ENCODE measurements at places on chromosomes 6 and 20.

- DNase-seq, result no peak
Observed at GRCh38 chr20:9483131-9483530, 31.3 kb upstream of the LAMP5 start.

- DNase-seq, result no peak
Observed at GRCh38 chr6:139588076-139588639, 213.7 kb upstream of the CITED2 start.

- DNase-seq, result no peak
Observed at GRCh38 chr6:52547647-52548352, 29.1 kb downstream of the TRAM2 start.

DNA sequence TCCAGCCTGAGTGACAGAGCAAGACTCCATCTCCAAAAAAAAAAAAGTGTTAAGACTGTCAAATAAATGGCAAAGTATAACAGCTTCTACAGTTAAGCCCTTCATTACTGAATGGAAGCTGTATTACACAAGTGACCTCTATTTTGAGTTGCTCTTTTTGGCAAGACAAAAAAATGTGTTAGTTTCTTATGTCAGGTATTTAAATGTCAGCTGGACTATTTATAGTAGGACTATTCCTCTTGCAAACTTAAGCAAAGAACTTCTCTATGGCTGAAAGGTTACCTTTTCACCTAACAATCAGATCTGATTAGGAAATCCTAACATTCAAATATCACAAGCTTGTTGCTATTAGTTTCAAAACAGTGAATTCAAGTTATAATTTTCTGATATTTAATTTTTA lies 12.4 kb downstream of the UBE2V1 start:
- DNase-seq, result no peak

DNA sequence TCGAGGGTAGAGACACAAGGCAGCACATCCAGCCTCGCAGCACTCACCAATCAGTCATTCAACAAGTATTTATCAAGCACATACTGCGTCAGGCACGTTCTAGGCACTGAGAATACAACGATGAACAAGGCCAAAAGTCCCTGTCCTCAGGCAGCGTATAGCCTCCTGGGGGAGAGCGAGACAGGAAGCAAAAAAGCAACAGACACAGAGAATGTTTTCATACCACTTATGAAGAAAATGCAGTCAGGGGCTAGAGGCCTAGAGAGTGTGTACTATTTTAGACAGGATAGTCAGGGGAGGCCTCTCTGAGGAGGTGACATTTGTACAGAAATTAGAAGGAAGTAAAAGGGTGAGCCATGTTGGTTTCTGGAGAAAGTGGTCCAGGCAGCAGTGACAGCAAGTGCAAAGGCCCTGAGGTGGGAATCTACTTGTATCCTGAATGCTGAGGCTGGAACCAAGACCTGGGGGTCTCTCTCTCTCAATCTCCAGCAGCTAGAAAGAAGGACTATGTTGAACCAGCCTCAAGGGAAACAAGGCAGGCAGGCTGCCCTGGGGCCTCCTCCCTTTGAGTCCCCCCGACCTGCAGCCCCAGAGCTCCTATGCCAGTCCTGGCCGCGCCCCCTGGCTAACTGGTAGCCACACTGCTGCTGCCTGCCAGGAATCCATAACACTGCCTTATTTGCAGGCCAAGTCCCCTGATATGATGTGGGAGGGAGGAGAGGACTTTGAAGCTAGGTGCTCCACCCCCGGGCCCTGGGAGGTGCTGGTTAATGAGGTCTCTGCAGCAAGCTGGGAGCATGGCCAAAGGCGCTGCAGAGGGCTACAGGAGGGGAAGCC lies 151.2 kb downstream of the GRM4 start:
- no peak for DNase-seq

DNA sequence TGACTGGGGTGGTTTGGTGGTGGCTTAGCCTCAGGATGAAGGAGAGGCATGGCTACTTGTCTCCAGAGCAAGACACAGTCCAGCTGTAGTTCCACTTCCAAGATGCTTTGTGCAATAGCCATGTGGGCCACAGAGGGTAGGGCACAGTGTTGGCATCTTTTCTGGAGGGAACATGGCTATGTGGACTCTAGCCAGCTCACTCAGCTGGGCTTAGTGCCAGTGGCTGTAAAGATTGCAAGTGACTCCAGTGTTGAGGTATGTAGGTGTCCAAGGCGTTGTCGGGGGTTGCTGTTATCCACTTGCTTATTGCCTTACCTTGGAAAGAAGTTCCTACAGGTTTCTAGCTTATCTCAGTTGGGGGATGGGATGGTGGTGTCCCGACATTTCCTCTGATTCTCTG lies 233.4 kb downstream of the CD109 start:
- no peak for DNase-seq

DNA sequence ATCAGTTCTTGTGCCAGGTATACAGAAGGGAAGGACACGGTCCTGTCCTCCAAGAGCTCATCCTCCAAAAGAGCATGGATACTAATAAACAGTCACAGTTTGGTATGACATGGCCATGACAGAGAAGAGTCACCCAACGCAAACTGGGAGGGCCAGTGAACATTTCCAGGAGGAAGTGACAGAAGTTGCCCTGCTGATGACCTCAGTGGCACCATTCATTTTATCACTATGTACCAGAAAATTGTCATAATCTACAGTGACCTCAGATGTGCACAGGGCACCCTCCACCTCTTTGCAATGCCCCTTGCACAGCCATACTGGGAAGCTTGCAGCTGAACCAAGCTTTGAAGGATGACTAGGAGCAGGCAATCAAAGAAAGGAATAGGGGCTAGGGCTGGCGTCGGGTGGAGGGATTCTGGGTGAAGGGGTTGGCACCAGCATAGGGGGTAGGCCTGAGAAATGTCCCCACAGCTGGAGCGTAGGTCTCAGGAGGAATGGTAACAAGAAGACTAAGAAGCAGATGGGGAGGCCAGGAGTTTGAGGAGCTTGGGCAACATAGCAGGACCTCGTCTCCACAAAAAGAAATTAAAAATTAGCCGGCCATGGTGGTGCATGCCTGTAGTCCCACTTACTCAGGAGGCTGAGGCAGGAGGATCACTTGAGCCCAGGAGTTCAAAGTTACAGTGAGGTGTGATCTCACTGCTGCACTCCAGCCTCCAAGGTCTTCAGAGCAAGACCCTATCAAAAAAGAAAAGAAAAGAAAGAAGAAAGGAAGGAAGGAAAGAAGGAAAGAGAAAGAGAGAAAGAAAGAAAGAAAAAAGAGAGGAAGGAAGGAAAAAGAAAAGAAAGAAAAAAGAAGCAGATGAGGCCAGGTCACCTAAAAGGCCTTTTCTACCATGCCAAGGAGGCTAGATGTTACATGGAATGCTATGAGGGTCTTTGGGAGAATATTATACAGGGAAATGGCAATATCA lies 65.3 kb upstream of the SNX9 start:
- no peak for DNase-seq

DNA sequence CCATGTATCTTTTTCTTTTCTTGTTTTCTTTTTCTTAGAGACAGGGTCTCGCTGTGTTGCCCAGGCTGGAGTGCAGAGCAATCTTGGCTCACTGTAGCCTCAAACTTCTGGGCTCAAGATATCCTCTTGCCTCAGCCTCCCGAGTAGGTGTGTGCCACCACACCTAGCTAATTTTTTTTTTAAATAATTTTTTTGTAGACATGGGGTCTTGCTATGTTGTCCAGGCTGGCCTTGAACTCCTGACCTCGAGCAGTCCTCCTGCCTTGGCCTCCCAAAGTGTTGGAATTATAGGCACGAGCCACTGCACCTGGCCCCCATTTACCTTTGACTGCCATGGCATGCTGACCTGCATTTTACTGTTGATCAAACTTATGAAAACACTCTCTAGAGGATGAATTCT lies 198.6 kb downstream of the SOX4 start:
- DNase-seq, result no peak

DNA sequence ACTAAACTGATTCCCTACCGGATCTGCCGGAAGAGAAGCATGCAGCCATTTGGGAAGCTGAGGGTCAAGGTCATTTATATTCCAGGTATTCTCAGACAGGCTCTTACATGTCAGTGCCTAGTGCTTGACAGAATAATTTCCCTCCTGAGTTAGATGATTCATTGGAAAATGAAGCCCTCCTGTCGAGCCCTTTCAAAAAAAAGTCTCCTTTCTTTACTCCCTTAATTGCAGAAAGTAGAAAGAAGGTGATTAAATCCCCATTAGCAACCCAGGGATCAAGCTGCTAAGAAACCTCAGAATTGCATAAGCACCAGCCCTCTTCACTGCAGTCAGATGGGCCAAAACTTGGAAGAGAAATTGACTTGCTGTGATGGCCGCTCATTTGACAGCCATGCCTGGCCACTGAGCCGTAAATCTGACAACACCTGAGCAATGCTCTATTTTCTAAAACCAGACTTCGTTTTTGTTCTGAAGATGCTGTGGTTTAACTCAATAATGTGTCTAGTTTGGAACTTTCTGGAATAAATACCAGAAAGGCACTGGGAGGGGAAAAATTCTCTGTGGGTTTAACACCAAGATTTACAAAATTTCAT lies 61.0 kb upstream of the ARMH2 start:
- no peak for DNase-seq

- DNase-seq, result no peak
Observed at GRCh38 chr20:22686097-22686496, 101.7 kb upstream of the FOXA2 start.

GRCh38 chr20:45538209-45538799 lies 978 bp downstream of the WFDC6 start:
- no peak for DNase-seq

- DNase-seq, result no peak
Observed at GRCh38 chr20:64006902-64007301, 26.0 kb downstream of the PRPF6 start.

DNA sequence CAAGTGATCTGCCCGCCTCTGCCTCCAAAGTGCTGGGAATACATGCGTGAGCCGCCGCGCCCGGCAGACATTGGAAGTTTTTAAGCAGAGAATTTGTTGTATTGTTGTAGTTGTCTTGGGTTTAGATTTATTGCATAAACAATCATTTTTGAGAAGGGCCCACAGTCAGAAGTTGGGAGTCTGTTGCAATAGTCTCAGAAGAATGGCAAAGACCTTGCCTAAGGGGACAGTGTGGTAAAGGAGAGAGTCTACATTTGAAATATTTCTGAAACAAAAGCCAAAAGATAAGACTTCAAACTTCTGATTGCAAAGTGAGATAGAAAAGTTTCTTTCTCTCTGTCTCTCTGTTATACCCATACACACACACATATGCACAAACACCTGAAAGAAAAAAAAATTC lies 22.5 kb downstream of the HFE start:
- no peak for DNase-seq

DNA sequence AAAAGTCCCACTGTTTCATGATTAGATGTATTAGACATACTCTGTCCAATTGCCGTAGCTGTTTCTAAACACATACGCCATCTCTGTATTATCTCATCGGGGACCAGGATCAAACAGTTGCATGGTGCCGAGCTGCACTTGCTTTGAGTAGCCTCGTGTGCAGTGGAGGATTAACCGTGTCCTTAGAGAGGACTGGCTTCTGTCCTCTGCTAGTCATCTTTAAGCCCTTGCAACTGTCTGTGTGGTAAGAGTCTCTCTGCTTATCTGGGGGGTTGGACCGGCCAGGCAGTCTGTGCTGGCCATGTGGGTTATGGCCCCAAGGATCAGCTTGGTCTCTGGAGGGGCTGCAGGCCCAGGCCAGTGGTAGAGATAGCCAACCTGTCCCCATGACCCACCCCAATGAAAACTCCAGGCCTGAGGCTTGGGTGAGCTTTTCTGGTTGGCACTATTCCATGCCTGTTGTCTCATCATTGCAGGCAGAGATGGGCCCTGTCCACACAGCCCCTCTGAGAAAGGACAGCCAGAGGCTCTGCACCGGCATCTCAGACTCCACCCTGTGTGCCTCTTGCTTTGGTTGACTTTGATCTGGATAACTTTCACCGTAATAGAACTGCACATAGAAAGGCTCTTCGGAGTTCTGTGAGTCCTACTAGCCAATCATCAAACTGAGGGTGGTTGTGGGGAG lies 137.3 kb upstream of the SNX9 start:
- DNase-seq, result no peak

DNA sequence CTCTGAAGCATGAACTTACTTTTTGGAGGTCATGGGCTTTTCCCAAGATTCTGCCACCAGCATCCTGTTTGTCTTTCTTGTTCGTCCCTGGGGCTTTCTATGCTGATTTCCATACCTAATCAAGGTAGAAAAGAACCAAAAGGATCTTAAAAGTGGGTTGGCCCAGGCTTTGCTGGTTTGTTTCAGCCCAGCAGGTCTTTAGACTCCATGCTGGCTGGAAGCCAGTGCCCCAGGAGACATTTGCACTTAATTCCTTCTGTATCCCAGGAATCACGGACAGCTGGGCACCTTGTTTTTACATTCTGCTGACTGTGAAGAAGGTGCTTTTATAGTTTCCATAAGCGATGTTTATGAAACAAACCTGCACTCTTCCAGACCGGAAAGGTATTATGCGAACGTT lies 195.9 kb downstream of the CDH4 start:
- DNase-seq, result no peak

- DNase-seq, result no peak
Observed at GRCh38 chr20:9514461-9515213, at the start of gene LAMP5. Gene LAMP5 (plus strand): TSS chr20:9514590. CDS start chr20:9514853, 263 bp downstream.

DNA sequence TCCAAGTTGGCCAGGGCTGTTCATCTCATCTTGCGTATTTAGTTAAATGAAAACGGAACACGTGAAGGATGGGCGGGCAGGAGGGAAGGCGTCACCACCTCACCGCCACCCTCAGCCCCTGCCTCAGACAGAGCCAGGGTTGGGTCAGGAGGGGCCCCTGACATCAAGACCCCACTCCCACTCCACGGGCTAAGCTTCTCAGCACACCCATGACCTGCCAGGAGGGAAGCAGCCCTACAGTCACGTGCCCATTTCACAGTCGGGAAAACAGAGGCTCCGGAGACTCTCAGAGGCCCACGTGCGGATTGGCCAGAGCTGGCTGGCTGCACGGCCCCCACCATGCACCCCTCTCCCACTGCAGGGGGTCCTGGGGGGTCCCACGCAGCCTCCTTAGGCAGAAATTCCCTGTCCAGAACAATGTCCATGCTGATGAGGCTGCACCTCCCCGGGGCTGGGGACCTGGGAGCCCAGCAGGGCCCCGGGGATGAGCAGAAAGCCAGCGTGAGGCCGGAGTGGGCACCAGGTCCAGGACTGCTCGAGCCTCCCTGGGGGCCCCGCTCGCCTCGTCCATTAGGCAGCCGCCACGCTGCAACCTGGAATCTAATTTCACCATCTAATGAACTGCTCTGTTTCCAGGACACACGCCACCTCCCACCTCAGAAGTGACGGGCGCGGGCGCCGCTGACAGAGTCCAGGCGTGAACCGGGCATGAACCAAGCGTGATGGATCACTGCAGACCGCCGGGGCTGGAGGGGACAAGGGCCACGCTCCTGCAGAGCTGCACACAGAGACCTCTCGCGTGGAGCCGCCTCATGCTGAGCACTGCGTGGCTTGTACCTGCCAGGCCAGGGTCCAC lies 15.8 kb downstream of the KCNQ2 start:
- DNase-seq, result no peak

DNA sequence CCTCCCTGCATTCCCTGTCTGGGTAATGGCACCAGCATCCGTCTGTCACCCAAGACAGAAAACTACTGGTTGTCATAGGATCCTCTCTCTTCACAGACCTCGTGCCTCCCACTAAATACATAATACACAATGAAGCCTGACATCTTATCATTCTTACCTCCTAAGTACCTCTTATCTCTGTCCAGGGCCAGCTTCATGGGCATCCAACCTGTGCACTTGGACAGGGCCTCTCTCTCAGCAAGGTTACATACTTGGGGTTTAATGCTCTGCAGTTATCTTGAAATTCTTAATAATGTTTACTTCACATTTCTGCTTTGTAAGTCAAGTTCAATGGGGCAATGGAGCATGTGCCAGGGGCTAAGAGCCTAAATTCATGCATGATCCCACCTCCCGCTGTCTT lies 30.8 kb upstream of the KLHL31 start:
- no peak for DNase-seq

All from left renal cortex interstitium (tissue), 4 donors.